Naive B cell (primary cell): ENCODE measurements at places on chromosomes 2 and 18.
A peak's percentile ranks its signal among the peaks of the same experiment; 100 is the strongest.

DNA sequence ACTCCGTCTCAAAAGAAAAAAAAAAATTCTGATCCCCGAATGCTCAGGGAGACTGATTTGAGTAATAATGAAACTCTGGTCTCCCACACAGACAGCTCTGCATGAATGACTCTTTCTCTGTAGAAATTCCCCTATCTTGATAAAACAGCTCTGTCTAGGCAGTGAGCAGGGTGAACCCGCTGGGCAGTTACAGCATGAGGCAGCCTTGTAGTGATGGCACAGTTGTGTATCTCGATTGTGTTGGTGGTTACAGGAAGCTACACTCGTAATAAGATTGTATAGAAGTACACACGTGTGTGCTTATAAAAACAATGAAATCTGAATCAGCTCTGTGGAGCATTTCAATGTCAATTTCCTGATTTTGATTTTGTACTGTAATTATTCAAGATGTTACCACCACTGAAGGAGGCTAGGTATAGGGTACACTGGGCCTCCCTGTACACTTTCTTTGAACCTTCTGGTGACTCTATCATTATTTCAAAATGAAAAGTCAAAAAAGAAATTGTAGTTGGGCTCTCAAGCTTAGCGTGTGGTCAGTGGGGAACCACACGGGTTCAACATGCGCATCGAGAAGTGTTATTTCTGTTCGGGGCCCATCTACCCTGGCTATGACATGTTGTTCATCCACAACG is 34.9 kb upstream of the ATP8B1 start:
- H3K4me1 ChIP-seq, result peaks cover 64% of the 10 kb centered on the region
- DNase-seq, result peak; percentile 58
- H3K4me3 ChIP-seq, result peak overlapping the region; percentile 52
- peak overlapping the region; percentile 88 for H3K27ac ChIP-seq
- H3K36me3 ChIP-seq, result no peaks in the 10 kb centered on the region

- peak overlapping the region; percentile 30 for H3K4me3 ChIP-seq
- no peaks in the 10 kb centered on the region for H3K27me3 ChIP-seq
- peak overlapping the region; percentile 97 for H3K27ac ChIP-seq
Measured at GRCh38 chr2:46976556-46977279, 61.1 kb upstream of the MCFD2 start.

GRCh38 chr2:62186156-62186905 is 9.6 kb upstream of the B3GNT2 start:
- H3K36me3 ChIP-seq, result no peaks in the 10 kb centered on the region
- H3K4me3 ChIP-seq, result no peak overlapping the region
- no peaks in the 10 kb centered on the region for H3K27me3 ChIP-seq

- no peaks in the 10 kb centered on the region for H3K36me3 ChIP-seq
- no peak overlapping the region for H3K27ac ChIP-seq
- H3K4me3 ChIP-seq, result no peak overlapping the region
- no peak for DNase-seq
- H3K27me3 ChIP-seq, result no peaks in the 10 kb centered on the region
Measured at GRCh38 chr18:61741881-61742454, 150.8 kb downstream of the RNF152 start.

DNA sequence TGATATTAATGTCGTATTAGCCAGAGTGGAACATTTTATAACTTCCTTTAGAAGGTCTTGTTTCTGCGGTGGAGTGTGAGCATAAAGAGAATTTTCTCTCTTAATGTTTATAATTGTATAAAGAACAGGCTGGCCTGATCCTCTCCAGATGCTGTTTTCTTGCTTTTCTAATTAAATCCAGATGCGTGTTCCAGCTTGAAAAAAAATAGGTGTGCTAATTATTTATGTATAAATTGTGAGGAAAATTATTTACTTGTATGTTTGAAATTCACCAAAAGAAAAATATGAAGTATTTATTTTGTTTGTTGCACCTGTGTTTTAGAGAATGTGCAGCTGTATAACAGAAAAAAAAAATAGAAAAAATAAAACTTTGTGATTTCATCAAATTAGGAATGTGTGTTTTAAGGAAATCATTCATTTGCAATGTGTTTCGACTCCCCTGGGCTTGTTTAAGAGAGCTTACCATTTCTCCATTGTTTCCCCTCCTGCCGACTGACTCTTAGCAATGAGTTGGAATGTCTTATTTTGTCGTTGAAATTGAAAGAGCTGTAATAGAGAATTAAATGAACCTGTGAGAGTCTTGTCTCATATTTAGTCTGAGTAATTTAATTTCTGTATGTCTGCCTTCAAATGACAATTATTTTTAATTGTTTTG is 220.1 kb upstream of the NXPH2 start:
- no peaks in the 10 kb centered on the region for H3K27me3 ChIP-seq
- H3K4me3 ChIP-seq, result no peak overlapping the region
- no peaks in the 10 kb centered on the region for H3K36me3 ChIP-seq
- DNase-seq, result no peak
- H3K27ac ChIP-seq, result no peak overlapping the region
- H3K4me1 ChIP-seq, result no peaks in the 10 kb centered on the region

GRCh38 chr2:10471046-10471571 is 23.0 kb upstream of the ODC1 start:
- no peaks in the 10 kb centered on the region for H3K27me3 ChIP-seq
- DNase-seq, result no peak
- no peaks in the 10 kb centered on the region for H3K36me3 ChIP-seq
- H3K27ac ChIP-seq, result no peak overlapping the region

- H3K27me3 ChIP-seq, result peaks cover 9% of the 10 kb centered on the region
- no peak for DNase-seq
- peaks cover 10% of the 10 kb centered on the region for H3K36me3 ChIP-seq
Measured at GRCh38 chr2:241223211-241224017, 34.9 kb downstream of the ANO7 start.

GRCh38 chr2:102114290-102114721 is 28.2 kb upstream of the IL1R1 start:
- no peak overlapping the region for H3K27ac ChIP-seq
- no peaks in the 10 kb centered on the region for H3K36me3 ChIP-seq

DNA sequence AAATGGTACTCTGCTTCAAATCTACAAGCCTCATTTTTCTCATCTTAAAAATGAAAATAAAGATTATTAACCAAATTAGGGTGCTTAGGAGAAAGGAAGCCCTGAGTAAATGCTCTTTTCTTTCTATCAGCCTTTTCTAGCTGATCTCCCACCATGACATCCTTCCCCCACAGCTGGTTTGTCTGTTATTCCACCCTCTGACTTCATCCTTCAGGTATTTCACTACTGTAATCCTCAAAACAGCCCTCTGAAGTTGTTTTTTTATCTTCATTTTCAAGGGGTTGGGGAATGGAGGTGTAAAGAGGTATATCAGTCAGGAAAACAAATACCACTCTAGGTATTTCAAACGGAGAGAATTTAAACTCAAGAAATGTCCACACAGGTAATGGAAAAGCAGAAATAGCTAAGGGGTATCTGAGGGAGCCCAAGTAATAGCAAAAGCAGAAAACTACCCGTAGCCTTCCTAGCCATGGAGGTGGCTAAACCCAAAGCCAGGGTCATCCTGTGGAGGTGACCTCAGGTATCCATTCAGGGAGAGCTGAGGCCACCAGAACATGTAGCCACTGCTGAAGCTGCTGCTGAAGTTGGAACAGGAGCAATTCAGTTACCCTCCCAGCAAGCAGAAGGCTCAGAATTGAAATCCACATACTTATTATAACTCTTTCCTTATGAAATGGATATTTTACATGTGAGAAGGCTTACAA is 990.9 kb upstream of the ACVR2A start:
- no peaks in the 10 kb centered on the region for H3K36me3 ChIP-seq
- no peak overlapping the region for H3K27ac ChIP-seq
- H3K27me3 ChIP-seq, result no peaks in the 10 kb centered on the region
- DNase-seq, result no peak

DNA sequence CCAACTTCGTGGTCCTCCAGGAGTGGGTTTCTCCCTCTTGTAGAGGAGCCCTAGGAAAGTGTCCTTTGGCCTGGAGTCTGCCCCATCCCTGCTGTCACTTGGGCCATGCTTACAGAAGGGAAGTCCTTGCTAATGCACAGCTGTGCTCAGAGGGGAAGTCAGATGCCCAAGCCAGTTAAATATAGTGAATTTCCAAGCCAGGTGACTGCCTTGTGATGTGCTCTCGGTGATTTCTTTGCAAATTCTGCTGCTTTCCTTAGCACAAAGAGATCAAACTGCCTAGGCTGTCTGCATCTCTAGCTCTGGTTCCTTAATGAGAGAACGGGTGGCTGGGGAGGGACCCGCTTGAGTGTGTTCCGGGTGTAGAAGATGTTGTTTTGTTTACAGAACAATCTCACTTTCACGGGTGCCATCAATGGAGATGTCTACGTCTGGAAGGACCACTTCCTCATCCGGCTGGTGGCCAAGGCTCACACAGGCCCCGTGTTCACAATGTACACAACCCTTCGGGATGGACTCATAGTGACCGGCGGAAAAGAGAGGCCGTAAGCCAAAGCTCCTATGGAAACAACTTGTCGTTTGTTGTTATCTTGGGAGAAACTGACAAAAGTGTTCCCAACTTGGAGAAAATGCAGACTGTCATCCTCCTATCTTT is 91.4 kb downstream of the RTN4 start:
- H3K4me3 ChIP-seq, result no peak overlapping the region
- peaks cover 7% of the 10 kb centered on the region for H3K4me1 ChIP-seq
- no peaks in the 10 kb centered on the region for H3K36me3 ChIP-seq
- no peaks in the 10 kb centered on the region for H3K27me3 ChIP-seq

GRCh38 chr2:36329251-36329650 is 26.3 kb upstream of the CRIM1 start:
- no peaks in the 10 kb centered on the region for H3K27me3 ChIP-seq
- no peak overlapping the region for H3K27ac ChIP-seq
